ENCODE measurements at places on chromosomes 6 and 20.

GRCh38 chr6:10518557-10519407, 2.4 kb upstream of the GCNT2 start:
- DNase-seq = no peak

DNA sequence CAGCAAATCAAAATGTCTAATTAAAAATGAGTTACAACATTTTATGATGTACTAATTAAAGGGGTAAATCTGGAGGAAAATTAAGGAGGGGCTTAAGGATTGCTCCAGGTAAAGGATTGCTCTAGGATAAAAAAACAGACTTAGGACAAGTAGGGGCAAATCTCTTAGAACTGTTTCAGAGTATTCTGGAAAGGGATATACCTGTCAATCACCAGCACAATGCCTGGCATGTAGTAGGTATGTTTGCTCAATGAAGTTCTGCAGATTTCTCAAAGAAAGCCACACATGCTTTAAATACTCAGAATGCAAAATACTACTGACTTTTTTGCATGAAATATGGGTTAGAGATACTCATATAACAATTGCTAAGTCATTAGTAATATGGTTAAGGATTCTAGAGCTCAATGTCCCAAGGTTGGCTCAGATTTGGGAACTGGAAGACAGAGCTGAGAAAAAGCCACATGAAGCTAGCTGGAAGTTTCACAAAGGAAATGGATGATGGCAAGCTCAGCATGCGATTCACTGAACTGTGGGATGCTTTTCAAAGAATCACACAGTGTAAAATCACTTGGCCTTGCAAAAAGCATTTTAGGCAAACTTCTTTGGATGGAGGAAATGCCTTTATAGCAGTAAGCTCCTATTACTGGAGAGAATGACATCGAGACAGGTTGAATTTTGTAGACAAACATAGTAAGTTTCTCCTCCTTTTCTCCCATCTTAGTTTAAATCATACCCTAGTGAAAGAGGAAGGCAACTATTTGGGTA, 72.8 kb downstream of the MAP3K5 start:
- no peak for DNase-seq

GRCh38 chr6:43078691-43079090, 2.6 kb downstream of the PTK7 start:
- DNase-seq = no peak

- DNase-seq = no peak
Measured at GRCh38 chr6:161630674-161631073, 356.8 kb upstream of the AGPAT4 start.

All from progenitor cell of endocrine pancreas (in vitro differentiated cells).